Sigmoid colon (tissue), 7 donors: ENCODE measurements at places on chromosomes 11 and 22.

- no peak for DNase-seq
These were observed 2370.9 kb upstream of the RAG2 start for GRCh38 chr11:38968951-38969350.

DNA sequence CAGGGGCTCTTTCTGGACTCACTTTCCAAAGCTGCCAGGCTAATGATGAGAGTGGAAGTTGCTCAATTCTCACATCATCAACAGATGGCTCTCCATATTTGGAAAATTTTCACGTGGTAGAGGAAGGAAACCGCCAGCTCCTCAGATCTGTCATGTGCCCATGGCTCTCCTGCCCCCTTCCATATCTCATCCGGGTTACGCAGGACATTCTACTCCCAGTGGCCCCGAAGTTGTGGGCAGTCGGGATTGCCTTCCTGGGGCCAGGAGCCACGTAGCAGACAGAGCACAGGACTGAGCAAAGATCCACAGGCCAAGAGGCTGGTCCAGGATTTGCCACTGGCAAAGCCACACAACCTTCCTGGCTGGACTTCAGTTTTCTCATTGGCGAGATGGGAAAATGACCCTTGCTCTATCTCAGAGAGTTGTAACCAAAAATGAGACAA, 38.8 kb downstream of the RPUSD4 start:
- DNase-seq: no peak

DNA sequence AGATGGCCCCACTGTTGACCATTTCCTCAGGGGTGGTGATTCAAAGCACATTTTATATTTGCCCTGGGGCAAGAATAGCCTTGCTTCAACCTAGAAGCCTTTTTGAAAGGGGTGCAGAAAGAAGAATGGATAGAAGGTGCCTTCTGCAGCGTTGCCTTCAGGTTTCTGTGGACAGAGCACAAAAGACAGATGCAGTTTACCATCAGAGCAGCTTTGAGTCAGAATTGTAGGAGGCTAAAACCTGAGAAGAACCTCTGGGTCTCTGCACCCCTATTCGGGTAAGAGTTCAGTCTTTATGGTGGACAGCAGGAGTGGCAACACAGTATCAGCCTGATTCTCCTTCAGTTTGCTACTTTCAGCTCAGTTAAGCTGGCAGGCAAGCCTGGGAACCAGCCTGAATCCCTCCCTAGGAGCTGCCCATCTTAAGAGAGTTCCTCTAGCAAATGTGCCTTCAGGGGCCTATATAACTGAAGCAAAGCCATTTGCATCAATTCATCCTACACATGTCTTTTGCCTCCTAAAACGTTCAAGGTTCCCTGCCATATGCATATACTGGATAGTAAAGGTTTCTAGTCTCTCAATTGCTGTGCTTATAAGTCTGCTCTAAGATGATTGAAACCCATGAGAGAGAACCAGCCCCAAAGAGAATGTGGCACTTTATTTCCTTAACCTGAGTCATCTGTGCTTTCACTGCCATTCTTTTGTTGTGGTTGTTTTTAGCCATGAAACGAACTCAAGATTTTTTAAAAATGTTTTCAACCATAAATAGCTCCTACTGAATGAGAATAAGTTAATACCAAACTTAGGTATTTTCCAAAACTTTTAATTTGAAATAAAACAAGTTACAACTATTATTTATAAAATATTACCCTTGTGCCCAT, 123.0 kb downstream of the TRIM44 start:
- DNase-seq: no peak

DNA sequence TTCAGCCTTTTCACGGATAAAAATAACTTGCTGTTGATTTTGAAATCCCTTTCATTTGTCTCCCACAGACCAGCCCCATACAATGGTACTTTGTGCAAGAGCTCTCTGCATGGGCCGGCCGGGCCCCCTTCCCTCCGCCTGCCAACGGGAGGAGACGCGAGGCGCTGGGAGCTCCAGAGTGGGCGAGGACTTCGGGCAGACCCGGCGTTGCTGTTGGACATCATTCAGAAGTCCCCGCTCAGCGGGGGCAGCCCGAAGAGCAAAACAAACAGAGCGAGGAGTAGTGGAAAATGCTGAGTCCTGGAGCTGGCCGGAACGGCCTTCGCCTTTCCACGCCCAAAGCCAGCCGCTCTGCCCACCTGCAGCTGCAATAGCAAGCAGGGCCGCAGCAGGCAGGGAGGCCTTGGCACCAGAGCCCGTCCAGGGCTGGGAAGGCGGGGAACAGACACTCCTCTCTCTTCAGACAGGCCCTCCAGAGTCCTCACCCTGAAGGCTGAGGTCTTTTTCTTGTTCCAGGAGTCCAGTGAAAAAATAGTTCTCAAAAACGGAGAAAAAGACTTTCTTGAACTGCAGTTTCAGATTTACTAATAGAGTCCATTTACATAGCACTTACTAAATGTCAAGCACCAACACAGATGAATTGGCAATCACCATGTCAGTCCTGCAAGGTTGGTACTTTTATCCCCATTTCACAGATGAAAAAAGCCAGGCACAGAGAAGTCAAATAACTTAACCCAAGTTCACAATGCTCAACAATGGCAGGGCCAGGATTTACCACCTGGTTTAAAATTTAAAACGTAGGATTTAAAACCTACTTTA, 135.5 kb downstream of the ETS1 start:
- DNase-seq: peak; percentile 81

DNA sequence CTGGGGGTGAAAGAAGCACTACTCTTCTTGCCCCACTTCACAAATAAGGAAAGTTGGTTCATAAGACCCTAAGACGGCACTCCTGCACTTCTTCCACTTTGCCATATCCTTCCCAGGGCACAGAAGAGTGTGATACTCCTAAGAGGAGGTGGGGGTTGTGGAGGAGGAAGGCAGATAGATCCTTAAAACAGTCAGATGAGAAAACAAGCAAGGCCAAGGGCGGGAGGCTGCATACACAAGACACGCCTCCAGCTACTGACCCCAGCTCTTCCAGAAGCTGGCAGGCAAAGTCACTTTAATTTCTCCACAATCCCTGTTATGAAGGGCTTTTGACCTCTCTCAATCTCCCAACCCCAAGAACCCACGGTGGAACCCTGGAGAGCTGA, 1.6 kb upstream of the CHRM4 start:
- DNase-seq: peak; percentile 39
